Hindlimb muscle (tissue), 1 donor: ENCODE measurements at places on chromosomes 7 and 10.

DNA sequence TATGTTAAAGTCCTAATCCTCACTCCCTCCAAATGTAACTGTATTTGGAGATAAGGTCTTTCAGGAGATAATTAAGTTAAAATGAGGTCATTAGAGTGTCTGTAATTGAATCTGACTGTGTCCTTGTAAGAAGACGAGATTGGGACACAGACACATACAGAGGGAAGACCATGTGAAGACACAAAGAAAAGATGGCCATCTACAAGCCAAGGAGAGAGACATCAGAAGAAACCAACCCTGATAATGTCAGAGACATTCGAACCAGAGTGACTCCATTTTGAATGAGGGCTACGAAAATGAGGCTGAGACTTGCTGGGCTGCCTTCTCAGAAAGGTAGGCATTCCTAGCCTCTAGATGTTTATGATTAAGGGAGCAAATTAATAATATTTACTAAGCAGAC lies 542 bp upstream of the SAMD9L start:
- DNase-seq = no peak

- DNase-seq = no peak
Observed at GRCh38 chr10:44993922-44994751, 6.6 kb upstream of the ZNF22 start.

DNA sequence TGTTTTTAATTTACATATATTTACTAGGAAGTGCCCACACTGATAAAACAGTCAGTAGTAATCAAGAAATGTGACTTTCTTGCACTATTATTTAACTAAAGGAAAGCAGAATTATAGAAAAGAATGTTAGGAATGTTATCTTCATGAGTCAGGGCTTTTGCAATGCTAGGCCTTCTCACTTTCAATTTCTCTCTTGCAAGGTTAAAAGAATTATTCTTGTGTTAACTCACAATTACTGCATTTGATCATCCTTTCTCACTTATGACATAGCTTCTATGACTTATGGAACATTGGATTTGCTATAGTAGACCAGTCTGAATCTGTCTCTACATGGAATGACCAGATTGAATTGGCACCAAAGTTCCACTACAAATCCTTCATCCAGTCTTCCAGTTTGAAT lies 192.4 kb downstream of the SDK1 start:
- DNase-seq = no peak

- no peak for DNase-seq
Observed at GRCh38 chr7:151430391-151431205, 9.3 kb downstream of the CRYGN start.

DNA sequence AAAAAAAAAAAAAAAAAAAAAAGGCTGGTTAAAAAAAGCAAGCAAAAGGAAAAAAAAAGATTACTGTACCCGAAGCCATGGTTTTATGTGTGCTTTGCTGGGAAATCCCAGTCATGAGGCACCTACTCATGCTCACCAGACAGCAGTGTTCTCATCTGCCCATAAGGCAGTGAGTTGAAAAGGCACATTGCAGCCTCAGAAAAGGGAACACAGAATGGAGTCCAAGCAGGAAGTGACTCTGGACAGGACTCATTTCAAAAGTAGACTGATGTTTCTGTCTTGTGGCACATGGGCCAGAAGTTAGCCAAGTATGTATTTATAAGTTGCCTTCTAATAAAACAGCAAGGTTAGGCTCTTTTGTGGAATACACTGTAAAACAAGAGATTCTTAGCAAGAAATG lies 40.2 kb downstream of the PDSS1 start:
- DNase-seq = no peak

GRCh38 chr10:14435976-14436632 lies 105.4 kb upstream of the FRMD4A start:
- DNase-seq = no peak

GRCh38 chr10:78130966-78131710 lies 97.5 kb downstream of the RPS24 start:
- no peak for DNase-seq

DNA sequence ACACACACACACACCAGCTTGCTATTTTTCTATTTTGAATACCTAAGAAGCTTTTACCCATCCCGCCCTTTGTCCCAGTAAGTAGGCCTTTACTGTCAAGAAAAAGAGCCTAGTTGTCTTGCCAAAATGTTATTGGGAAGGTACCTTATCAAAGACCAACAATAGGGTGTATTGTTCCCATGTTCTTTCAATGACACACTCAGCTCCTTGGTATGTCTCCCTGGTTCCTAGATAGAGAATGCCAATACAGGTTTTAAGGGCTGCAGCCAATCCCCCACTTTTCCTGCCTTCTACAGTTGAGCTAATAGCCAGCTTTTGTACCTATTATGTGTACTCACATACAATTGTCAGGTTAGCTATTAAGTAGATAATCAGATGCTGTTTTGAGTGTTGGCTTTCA lies 92.0 kb upstream of the LRRTM3 start:
- no peak for DNase-seq

- DNase-seq = no peak
Observed at GRCh38 chr7:30657131-30657530, 25.1 kb downstream of the CRHR2 start.
